ENCODE measurements at places on chromosomes 2 and 18.
A peak's percentile ranks its signal among the peaks of the same experiment; 100 is the strongest.

DNA sequence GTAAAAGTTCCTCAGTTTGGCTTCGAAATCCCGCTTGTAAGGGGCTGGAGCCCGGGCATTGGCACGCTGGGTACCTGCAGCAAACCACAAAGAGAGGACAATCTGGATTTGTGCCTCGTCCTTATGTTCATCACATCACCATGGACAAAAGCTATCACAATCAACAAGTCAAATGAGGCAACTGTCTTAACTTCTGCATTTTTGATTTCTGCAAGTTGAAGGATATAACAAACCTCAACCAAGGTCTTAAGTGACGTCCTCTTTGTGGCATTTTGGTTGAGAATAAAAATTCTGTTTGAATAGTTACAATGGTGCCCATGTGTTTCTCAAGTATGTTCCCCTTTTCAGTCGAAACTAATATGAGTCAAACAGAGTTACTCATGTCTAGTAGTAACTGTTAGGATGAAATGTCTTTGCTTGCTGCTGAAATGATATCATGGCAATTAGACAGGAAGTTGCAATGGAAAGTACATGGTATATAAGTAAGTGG, 70.8 kb upstream of the STK17B start:
- DNase-seq, result peak; percentile 78

DNA sequence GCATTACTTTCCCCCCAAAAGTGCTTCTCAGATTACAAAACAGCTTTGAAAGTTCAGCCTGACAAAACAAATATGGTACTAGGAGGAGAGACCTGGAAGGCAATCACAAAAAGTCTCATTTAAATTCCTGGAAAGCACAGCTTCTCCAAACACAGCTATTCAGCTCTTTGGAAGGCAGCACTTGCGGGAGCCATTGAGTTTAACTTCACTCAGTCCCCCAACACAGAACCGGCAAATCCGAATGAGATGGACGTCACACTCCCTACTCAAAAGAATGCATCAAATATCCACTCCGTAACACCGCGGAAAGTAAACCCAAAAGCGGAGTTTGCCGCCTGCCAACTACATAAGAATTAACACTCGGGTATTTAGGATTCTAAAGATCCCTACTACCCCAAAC, 638 bp downstream of the ST6GAL2 start:
- DNase-seq, result no peak

- DNase-seq, result no peak
Measured at GRCh38 chr18:79600596-79600995, 79.0 kb upstream of the CTDP1 start.

DNA sequence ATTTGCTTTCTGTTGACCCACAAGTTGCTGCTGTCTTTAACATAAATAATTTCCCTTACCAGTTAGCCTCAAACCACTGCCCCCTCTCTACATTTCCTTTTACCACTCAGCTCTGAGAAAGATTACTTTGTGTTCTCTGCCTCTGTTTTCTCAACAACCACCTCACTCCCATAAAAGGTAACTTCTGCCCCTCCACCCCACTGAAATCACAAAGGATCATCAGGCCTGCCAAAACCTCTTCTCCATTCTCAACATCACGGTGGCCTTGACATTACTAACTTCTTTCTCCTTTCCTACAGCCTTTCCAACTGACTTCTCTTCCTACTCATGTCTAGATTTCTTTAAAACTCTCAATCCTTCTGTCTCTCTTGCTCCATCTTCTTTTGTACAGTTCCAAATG, 10.1 kb downstream of the ACADL start:
- DNase-seq, result no peak

Data from cardiac fibroblast (primary cell).